ENCODE measurements at places on chromosomes 5 and 9. TPM values are rescaled to one million over a fixed set of nuclear protein-coding genes. Genes with fewer than 3 reads are reported as not detected.

DNA sequence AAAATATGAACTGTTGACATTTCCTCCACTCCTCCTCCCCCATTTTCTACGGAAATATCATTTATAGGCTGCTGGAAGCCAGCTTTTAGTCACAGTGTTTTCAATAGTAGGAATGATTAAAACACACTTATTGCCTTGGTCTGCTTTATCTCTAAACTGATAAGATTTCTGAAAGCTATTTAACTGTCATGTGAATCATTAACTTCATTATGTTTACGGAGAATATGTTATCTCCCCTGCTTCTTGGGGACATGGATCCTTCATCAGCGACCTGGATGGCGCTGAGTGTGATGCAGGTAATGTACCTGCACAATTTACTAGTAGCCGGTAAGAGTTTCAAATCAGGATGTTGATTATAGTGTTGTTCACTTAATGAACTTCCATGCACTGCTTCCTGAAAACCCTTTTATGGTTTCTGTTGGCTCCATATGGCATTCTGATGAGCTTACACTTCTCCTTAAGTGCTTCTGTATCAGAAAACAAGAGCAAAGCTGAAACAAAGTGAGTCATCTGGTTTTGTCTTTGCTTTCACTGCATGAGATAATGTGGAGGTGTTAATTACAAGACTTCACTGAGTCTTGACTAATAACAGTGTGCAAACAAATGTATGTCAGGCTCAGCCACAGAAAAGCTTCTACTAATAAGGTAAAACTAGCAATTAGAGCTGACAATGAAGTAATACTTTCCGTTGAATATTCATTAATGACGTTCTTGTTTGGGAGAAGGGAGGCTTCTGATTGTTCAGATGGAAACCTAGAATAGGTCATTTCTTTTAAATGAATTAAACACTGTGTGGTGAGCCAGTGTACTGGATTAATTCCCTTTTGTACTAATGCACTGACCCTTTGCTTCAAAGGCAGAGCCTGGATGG lies 162.4 kb upstream of the ZNF608 start:
- no peak for DNase-seq

DNA sequence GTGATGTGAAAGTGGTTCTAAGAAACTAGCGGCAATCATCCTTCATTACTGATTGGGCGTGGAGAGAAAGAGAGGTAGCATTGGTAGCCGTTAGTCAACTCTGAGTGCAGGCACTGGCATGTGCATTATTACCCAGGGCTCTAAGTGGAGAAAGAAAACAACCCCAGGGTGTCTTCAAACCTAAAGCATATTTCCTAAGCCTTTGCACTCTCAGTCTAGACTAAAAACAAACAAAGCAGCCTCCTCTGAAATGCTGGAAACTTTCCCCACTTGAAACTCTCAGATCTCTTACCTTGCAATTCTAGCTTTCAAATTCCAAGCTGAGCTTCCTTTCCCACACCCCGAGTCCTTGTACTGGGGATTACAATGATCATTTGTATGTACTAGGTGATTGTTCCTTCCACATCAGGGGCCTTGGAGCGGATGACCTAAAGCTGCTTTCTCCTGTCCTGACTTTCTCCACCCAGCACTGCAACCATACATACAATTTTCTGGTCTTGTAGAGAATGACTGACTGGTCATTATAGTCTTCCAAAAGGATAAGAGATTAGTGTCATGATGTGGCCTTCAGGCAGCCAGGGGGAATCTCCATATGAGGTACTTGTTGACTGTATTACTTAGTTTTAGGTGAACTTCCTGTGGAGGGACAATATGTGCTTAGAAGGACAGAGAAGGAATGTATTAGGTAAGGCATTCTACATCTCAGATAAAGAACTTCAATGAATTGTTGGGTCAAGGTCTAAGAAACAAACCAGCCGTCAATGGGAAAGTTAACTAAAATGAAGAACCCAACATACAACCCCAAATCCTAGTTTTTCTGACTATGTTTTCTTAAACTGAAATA lies 98.3 kb upstream of the CDKN2B start:
- no peak for DNase-seq

GRCh38 chr5:132372127-132372526 lies 2.6 kb downstream of the SLC22A5 start:
- DNase-seq = no peak

The KIAA1958 gene
- 0.79 TPM for total RNA-seq

- DNase-seq = no peak
Measured at GRCh38 chr9:135135171-135135928, 47.9 kb downstream of the OLFM1 start.

GRCh38 chr5:59525957-59526356 lies 367.6 kb downstream of the PDE4D start:
- peak; percentile 56 for DNase-seq

The TAF7 gene
- 109 TPM for total RNA-seq

DNA sequence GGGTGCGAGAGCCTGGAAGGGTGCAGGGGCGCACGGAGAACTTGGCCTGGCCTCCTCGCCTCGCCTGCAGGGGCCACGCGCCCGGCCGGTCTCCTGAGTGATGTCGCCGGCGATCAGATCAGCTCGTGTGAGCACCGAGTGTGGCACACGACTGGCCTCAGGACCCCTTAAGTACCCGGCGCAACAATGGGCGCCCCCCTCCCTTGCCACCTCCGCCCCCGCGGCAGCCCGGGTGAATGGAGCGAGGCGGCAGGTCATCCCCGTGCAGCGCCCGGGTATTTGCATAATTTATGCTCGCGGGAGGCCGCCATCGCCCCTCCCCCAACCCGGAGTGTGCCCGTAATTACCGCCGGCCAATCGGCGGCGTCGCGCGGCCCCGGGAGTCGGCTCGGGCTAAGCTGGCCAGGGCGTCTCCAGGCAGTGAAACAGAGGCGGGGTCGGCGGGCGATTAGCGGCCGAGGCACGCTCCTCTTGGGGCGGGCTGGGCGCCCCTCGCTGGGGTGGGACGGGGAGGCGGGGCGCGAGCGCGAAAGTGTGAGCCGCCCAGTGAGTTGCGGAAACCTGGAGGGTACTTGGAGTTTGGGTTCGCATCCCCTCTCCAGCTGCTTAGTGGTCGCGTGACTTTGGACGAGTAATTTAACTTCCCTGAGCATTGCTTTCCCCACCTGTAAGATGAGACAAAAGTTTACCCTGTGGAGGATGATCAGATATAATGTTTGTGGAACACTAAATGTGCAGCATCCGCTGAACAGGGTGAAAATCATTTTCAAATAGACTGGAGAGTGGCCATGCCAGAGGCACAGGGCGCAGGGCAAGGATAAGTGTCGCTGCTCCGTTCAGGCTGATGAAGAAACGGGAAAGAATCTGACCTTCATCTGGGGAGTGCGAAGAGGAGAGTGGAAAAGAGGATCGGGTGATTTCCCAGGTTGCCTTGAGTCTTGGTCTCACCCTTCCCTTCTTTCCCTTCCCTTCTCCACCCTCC lies at the start of gene NEUROG1:
Gene NEUROG1 (minus strand): TSS at position 145 of the 982 bp plus-strand sequence. CDS start 274 bp downstream, outside the sequence.
- DNase-seq = no peak

The SLC9A3 gene
- 0.71 TPM for total RNA-seq

DNA sequence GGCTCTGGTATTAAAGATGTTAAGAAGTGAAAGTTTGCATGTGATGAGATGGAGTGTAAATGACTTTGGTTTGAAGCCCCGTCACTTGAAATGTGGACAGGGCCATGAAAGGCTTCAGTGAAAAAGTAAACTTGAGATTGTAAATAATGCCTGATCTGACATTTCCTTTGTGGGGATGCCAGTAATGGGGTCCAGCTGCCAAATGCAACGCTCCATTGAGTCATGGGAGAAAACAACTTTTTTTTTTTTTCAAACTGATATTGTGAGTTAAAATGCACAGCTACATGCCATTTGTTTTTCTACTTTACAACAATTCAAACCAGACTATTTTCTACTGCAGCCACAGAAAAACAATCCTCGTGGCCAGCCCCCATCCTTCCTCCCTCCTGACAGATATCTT lies 327.0 kb upstream of the TNC start:
- no peak for DNase-seq

- no peak for DNase-seq
Measured at GRCh38 chr5:10124287-10124686, 125.4 kb downstream of the ATPSCKMT start.

GRCh38 chr9:12463641-12464040 lies 229.5 kb upstream of the TYRP1 start:
- no peak for DNase-seq

GRCh38 chr9:101791533-101791932 lies 53.1 kb upstream of the GRIN3A start:
- DNase-seq = no peak

- DNase-seq = no peak
Measured at GRCh38 chr5:83378624-83379289, 92.8 kb upstream of the VCAN start.

GRCh38 chr9:20684875-20685696 lies 1.0 kb downstream of the FOCAD start:
- DNase-seq = no peak

DNA sequence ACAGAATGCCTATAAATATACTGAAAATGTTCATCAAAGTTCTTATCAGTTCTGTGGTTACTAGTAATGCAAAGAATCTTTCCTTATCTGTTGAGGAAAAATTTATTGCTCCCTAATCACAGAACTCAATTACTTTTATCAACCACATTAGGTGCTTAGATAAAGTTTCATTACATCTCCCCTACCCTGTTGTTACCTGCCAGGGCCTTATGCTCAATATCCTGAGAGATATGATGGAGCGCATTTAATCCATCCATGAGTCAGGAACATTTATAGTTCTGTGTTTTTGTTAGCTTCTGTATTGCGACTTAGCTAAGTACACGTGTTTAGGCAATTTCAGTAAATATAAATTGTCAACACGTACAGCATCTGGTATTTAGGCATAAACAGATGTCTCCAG lies 164.3 kb upstream of the ST8SIA4 start:
- DNase-seq = no peak

DNA sequence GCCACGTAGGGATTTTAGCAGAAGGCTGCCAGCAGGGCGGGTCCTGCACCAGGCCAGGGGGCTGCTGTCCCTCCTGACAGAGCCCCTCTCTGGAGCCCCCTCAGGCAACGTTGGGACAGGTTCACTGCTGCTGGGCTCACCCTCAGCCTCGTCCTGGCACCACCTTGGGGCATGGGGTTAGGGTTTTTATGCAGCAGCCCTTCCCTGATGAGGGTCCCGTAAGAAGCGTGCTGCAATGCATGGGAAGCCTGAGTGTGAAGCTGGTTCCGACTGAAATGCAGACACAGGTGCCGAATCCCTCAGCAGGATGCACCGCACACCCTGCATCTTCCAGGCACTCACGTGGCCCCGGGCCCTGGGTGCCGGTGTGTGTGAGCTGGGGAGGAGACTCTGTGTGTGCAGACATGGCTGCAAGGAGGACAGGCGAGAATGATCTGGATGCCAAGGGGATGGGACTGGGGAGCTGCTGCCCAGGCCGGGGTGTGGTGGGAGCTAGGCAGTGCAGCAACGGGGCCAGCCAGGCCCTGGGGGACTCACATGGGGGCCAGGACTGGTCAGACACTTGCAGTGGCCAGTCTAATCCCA lies 27.1 kb downstream of the ZDHHC11B start:
- no peak for DNase-seq

The RMRP gene
- 32,732 TPM for total RNA-seq

DNA sequence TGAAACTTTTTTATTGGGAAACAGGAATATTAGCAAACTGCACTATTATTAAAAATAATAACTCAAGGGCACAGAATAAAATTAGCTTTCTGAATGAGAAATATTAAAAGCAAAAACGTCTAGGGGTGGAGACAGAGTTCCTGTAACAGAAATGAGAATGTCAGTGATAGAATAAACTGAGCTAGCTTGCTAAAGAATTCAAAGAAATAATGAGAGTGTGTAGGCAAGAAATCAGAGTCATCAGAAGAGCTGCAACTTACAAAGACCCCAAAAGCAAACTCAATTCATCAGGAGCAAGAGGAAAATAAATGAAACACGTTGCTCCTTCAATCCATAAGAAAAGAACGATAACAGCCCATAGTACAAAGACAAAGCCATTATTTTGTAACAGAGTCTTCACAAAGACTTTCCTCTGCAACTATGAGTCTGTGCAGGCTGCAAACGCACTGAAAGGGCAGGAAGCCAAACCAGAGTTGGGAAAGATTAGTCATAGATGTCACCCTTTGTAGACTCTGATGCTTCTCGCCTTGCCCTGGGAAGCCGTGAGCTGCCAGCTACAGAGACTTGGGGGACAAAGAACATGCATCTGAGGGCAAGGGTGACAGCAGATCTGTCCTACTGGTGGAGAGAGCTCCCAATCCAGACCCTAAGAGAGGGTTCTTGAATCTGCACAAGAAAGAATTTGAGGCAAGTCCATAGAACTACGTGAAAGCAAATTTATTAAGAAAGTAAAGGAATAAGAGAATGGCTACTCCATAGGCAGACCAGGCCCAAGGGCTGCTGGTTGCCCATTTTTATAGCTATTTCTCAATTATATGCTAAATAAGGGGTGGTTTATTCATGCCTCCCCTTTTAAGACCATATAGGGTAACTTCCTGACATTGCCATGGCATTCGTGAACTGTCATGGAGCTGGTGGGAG lies 40.8 kb downstream of the SHC3 start:
- peak; percentile 69 for DNase-seq

GRCh38 chr5:60972231-60972630 lies 27.2 kb downstream of the NDUFAF2 start:
- DNase-seq = no peak

DNA sequence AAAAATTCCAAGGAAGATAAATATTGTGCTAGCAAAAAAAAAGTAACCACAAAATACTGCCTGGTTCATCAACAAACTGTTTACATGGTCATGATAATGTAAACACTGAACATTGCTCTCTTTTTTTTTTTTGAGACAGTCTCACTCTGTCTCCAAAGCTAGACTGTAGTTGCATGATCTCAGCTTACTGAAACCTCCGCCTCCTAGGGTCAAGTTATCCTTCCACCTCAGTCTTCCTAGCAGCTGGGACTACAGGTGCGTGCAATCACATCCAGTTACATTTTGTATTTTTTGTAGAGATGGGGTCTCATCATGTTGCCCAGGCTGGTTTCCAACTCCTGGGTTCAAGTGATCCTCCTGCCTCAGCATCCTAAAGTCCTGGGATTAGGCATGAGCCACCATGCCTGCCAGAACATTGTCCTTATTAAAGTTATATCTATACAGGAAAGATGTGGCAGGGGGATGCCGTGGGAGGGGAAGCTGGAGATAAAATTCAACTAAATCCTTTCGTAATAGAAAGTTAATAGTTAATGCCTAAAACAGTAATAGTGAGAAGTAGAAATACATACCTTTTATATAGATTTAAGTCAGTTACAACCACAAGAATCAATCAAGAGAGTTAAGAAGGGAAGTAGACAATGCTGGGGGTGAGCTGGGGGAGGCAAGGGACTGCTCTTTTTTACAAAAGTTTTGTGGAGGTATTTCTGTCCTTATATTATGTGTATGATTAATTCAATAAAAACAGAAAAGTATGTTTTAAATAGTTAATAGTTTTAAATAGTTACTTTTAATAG lies 52.3 kb downstream of the RGMB start:
- no peak for DNase-seq

DNA sequence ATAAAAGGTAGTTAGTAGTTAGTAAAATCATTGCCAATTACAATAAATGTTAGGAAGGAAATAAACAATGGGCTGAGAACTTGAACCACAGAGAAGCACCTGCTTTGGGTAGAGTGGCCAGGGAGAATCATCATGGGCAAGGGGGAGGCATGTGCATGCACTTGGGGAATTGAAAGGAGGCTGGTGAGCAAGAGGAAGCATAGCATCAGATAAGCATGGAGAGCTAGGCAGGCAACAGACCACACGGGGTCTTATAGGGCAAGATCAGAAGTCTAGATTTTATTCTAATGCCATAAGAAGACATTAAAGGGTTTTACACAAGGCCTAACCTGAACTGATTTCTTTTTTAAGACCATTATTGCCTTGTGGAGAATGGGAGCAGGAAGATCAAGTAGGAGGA lies 93.4 kb downstream of the PIP5K1B start:
- DNase-seq = no peak

GRCh38 chr9:113398796-113399195 lies 2.3 kb downstream of the ALAD start:
- DNase-seq = no peak

The CDH18 gene
- total RNA-seq = not detected

Measured in pulmonary artery endothelial cell (primary cell).